Cardiac fibroblast (primary cell): ENCODE measurements at places on chromosomes 2 and 18.

DNA sequence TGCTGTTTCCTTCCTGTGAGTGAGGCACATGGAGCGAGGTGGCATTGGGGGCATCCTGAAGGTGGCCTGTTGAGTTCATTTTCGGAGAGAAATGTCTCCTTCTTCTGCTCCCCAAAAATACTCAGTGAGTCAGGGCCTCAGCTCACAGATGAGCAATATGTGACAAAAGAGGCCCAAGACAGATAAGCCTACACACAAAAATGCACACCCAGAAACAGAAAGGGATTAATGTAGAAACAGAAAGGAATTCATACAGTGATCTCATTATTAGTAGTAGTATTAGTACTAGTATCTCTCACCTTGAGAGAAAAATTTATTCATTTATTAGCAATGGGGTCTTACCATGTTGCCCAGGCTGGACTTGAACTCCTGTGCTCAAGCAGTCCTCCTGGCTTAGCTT is 5.1 kb downstream of the GPR75 start:
- no peak for DNase-seq

- peak; percentile 20 for DNase-seq
These were observed 46.7 kb downstream of the GLS start for GRCh38 chr2:190927301-190927700.

GRCh38 chr18:57533868-57534510 is 52.5 kb downstream of the FECH start:
- DNase-seq: no peak

GRCh38 chr2:80149991-80150390 is 154.6 kb downstream of the LRRTM1 start:
- no peak for DNase-seq

GRCh38 chr18:77177009-77177408 is 44.4 kb upstream of the MBP start:
- peak; percentile 66 for DNase-seq

GRCh38 chr2:176769499-176770370 is 442.9 kb upstream of the HNRNPA3 start:
- no peak for DNase-seq

DNA sequence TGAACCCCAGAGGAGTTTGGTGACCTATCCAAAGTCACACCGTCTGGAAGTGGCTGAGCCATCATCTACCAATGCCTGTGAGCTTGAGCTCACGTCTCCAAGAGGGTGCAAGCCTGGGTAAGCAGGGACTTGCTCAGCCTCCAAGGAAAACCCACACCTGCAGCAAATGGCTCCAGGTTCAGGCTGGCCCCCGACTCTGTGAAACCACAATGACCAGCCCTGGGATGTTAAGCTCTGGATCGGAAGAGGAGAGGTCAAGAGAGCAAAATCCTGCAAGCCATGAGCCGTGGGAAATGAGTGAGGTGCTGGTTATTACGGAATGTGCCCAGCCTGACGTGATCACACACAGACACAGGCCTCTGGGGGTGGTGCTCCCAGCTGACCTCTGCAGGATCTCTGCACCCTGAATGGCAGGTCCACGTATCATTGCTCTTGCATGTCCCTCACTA is 94.1 kb upstream of the OTOS start:
- DNase-seq: no peak

DNA sequence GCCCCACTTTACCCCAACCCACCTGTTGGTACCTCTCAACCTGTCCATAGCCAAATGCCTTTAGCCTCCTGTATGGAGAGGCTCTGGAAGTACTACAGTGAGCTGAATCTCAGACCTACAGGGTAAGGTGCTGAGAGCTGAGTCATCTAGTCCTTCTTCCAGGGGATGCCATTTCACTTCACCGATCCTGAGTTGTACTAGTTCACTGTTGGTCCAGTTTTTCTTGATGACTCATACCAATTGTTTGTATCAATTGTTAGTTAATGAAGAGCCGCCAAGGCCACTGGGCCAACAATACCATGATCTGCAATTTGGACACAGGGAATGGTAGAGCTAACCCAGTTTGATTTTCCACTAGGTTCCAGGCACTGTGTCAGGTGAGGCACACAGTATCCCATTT is 257.0 kb downstream of the CLIP4 start:
- peak; percentile 5 for DNase-seq

DNA sequence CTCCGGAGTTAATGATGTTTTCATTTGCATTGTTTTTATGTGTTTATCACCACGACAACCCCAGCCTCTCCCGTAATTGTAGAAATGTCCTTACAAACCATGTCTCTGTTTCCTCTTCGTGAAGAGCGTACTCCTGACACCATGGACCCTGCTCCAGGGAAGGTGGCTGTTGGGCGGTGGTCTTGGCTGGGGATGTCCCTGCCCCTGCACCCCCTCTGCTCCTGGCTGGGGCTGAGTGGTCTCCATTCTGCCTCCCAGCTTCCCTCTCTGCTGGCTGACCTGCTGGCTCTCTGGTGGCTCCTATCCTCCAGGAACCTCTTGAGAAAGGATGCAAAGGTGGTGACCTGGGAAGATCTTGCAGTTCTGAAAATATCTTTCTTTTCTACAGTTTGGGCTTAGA is 81.1 kb downstream of the ASB1 start:
- DNase-seq: no peak

DNA sequence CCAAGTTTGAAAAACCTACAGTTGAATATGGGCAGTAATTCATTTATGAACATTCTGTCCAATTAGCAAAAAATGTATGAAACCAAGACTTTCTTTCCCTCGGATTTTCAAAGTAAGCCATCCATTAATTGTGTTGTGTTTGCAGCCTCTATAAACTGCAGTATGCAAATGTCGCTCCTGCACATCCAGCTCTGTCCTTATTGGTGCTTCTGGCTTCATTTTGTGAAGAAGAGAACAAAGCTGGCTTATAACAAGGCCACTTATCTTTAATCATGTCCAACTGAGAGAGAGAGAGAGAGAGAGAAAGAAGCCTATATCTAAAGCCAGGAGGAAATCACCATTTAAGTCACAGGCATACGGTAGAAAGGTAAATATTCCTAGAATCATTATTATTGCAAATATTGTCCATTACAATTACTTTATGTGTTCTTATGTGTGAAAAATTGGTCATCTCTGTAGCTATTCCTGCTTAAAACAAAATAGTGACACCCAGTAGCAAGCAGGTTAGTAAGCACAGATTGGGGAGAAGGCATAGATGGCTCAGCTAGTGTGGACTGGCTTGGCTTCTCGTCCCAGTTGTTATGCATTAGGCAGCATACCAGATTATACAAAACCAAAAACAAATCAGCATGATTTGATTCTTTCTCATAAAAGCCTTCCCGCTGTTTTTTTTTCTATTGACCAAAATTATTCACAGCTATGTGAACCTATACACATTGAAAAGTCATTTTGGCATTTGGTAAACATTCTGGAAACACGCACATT is 726.4 kb upstream of the SOX11 start:
- no peak for DNase-seq

GRCh38 chr18:5510135-5510846 is 33.5 kb downstream of the EPB41L3 start:
- DNase-seq: peak; percentile 71

- DNase-seq: no peak
These were observed 389.4 kb downstream of the CDH2 start for GRCh38 chr18:27787547-27787946.

- DNase-seq: no peak
These were observed 25.6 kb upstream of the ZNF407 start for GRCh38 chr18:74571895-74572680.

DNA sequence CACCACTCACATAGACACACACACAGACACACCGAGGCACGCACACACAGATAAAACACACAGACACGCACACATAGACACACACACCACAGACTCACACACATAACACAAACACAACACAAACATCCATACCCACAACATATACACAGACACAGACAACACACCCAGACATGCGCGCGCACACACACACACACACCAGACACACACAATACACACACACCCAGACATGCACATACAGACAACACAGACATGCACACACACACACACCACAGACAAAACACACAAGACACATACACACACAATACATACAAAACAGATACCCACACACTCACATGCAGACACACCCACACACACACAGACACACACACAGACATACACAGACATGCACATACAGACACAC is 95.4 kb upstream of the SMAD7 start:
- no peak for DNase-seq

GRCh38 chr18:413233-413632 is 87.3 kb downstream of the COLEC12 start:
- peak; percentile 74 for DNase-seq

DNA sequence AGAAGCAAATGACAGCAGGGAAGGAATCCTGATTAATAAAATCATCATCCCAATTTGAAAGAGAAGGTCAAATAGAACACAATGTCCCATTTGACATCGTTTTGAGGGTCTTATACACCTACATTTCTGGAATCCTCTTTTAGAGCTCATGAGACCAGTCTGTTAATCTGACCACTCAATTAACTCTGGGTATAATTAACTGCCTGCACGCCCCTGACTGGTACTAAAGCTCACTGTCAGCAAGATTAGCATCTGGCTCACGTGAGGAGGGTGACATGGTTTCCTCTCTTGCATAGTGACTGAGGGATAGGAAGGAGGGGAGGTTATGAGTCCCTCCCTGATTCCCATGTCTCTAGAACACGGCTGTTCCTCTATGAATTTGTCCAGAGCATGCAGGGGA is 124.3 kb downstream of the ICOS start:
- no peak for DNase-seq

DNA sequence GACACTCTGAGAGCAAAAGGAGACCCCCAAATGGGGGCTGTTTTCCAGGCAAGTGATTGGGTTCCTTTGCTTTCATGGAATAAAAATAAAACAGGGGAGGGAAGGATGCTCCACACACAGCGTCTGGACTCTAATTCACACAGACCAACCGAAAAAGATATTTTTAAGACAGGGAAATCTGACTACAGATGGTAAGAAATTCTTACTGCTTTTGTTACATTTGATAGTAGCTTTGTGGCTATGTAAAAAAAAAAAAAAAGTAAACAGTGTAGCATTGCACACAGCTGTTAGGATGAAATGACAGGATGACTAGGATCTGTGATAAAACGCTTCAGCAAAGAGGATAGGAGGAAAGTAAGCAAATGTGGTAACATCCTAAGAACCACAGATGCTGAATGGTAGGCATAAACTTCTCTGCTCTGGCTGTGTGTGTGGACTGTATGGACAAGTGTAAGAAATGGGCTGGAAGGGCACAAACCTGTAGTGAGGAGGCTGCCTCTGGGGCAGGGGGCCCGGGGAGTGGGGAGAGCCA is 207.6 kb downstream of the ANAPC1 start:
- DNase-seq: no peak

GRCh38 chr2:191612496-191612895 is 65.4 kb upstream of the NABP1 start:
- DNase-seq: peak; percentile 58

DNA sequence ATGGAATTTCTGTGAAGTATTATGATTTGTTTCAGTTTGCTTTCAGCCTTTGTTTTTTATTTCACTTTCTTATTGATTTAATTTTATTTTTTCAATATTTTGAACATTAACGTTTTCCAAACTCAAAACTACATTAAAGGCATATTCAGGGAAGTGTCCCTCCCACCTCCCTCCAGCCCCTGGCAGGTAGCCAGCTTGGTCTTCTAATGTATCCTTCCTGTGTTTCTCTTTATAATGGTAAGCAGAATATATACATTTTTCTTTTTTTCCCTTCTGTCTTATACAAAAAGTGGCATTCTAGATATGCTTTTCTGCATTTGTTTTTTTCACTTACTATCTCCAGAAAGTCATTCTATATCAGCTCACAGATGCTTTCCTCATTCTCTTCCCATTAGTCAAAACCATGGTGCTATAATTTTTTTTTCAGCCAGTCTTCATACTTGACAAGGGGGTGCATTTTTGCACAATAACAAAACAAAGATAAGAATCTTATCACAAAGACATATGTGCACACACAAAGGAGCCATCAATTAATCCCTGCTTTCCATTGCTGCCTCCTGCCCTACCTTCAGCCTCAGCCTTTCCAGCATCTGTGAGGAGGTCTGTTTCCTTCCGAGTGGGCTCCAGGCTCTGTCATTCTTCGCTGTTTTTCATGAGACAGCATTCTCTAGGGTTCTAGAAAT is 33.7 kb upstream of the TMEM177 start:
- DNase-seq: peak; percentile 42

DNA sequence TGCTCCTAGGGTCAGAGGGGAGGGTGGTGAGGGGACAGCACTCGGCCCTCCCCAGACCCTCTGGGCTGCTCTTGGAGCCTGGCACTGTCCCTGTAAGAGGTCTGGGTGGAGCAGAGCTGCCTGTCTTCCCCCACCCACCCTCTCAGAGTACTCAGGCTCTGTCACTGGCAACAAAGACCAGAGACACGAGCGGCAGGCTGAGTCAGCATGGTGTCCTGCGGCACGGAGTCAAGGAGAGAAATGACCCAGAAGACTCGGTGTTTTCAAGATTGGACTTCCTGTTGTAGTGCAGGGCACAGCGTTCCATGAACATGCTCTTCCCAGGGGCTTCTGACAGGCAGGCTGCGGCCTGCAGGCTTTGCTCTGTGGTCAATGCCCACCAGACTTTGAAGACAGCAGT is 19.9 kb downstream of the SIGLEC15 start:
- peak; percentile 17 for DNase-seq

- no peak for DNase-seq
These were observed 1495.8 kb upstream of the TMEFF2 start for GRCh38 chr2:193690572-193690971.

DNA sequence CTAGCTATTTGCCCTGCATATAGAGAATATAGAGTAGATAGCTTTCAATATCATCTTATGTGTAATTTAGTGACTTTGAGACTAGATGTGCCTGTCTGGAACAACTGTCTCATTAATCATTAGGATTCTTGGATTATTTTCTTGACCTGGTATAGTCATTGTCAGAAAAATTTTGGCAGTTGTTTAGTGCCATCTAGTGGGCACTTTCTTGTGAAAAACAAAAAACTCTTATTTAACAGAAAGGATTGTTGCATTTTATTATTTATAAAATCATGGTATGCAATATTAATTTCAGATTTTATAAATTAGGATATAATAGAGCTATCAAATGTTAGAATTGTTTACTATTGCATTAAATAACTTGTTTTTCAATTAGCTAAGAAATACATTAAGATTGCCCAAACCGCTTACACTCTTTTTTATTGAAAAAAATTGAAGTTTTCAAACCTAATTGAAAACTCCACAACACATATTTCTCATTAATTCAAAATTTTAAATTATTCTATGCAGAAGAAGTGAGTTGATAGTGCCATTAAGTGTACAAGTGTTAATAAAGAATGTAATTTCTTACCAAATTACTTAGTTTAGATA is 80.3 kb downstream of the DYNAP start:
- DNase-seq: peak; percentile 63

DNA sequence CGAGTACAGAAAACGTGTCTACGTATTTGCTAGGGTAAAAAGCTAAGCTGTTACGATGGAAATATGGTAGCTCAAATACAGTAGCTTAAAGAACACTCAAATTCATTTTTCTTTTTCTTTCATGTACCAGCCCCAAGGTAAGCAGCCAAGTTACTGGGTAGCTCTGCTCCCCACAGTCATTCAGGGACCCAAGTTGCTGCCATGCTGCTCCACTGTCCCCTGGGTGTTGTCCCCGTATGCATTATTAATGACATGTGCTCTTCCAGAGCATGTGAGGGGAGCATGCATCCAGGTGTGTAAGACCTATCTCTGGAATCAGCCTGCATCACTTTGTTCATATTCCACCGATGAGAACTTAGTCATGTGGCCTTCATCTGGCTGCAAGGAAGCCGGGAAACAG is 105.1 kb upstream of the SP3 start:
- no peak for DNase-seq

GRCh38 chr2:232809349-232810124 is 33.2 kb upstream of the KCNJ13 start:
- DNase-seq: no peak

GRCh38 chr2:202091476-202091875 is 18.4 kb downstream of the KIAA2012 start:
- DNase-seq: peak; percentile 33
